ENCODE measurements at places on chromosomes 13 and 19.
A peak's percentile ranks its signal among the peaks of the same experiment; 100 is the strongest.

- DNase-seq = no peak
These were observed 767.6 kb upstream of the SLITRK1 start for GRCh38 chr13:84649853-84650252.

- DNase-seq = no peak
These were observed 13.9 kb upstream of the FBXL3 start for GRCh38 chr13:77040835-77041234.

- no peak for DNase-seq
These were observed 15.1 kb downstream of the SBNO2 start for GRCh38 chr19:1158885-1159448.

DNA sequence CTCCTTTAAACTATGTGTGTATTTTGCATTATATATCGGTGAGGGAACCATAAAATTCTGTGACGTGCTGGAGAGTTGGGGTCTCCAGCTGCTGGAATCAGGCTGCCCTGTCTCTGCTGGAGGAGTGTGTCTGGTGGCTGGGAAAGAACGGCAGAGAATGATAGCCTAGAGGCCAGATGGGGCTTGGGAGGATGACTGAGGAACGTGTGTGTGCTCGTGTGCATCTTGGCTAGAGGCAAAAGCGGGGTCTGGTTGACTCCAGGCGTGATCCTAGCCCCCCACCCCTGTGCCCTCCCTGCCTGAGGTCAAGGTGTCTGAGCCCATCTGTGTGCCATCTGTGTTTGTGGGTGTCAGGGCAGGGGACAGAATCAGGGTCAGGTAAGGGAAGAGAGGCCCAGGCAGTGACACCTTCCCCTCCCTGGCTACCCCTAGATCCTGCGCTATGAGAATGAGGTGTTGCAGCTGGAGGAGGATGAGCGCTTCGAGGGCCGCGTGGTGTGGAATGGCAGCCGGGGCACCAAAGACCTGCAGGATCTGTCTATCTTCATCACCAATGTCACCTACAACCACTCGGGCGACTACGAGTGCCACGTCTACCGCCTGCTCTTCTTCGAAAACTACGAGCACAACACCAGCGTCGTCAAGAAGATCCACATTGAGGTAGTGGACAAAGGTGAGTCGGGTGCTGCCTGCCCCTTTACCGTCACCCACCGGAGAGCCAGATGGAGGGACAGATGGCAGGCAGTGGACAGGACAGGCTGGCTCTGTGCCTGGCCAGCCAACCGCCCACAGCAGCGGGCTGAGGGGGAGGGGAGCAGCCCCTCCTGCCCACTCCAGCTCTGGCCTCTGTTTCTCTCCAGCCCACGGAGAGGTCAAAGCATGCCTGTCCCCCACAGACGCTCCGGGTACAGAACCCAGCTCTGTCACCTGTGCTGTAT lies 3.1 kb downstream of the SCN1B start:
- no peak for DNase-seq

DNA sequence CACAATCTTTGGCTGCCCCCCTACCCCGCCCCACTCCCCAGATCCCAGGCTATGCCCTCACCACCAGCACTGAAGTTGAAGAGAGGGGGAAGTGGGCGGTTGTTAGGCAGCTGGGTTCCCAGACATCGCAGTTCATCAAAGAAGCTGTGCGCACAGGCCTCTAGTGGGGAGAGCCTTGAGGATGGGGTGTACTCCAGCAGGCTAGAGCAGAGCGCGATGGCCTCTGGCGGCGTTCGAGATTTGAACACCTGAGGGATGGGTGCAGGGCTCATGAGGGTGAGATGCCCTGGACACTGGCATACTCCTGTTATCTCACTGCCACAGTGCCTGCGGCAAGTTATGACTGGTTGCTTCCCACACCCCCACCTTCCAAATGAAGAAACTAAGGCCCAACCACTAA lies 10.0 kb downstream of the GSK3A start:
- DNase-seq = no peak

DNA sequence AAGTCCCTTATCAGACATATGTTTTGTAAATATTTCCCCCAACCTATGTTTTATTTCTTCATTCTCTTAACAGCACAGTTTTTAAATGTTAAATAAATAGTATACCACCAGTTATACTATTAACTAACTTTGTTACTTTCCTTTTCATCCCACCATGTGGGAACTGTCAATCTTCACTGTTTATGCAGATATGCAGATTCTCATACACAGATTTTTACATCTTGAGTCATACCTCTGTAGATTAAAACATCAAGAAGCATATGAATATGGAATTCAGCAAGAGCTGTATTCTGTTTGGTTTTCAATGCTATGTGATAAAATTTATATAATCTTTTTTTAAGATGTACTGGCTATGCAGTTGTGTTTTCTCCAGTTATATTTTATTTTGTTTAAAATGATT lies 566.3 kb downstream of the LIG4 start:
- no peak for DNase-seq

- DNase-seq = peak; percentile 58
These were observed 6.4 kb upstream of the IPO5 start for GRCh38 chr13:97946951-97947588.

DNA sequence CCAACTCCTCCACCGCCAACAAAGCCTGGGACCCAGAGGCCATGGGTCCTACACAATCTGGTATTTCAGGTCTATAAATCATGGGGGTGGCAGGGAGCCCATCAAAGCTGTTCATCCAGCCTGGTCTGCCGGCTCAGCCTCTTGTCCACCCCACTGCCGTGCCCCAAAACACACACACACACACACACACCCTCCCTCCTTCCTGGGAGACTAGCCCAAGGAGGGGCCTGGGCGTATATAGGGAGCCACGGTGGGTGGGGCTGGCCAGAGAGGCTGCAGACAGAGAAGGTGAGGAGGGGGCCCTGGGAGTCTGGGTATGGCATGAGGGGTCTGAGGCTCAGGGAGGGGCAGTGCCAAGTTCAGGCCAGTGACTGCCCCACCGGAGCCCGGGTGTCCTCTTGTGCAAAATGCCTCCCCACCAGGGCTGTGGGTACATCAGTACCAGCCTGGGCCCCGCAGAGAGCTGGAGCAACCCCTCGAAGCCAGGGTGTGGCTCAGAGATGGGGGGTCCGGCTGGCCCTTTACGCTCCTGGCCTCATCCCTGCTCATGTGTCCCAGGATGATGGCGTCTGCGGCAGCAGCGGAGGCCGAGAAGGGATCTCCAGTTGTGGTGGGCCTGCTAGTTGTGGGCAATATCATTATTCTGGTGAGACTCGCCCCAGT lies at the start of gene UPK1A:
Gene UPK1A, plus strand, starts transcription at position 267 of the 663 bp plus-strand sequence. Its CDS starts 296 bp downstream, at position 563.
- DNase-seq = no peak

DNA sequence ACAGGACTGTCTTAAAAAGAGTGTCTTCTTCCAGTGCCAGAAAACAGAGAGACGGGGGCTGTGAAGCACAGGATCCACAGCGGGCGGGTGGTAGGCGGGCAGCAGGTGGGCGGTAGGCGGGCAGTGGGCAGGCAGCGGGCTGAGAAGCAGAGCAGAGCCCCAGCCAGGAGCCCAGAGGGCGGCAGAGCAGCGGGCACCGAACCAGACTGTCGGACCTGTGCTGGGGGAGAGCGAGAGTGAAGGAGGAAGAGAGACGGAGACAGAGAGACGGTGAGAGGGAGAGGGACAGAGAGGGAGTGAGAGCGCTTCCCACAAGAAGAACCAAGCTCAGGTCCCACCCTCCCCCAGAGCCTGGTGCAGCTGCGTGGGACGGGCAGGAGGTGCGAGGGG lies 30.3 kb downstream of the RASA3 start:
- no peak for DNase-seq

DNA sequence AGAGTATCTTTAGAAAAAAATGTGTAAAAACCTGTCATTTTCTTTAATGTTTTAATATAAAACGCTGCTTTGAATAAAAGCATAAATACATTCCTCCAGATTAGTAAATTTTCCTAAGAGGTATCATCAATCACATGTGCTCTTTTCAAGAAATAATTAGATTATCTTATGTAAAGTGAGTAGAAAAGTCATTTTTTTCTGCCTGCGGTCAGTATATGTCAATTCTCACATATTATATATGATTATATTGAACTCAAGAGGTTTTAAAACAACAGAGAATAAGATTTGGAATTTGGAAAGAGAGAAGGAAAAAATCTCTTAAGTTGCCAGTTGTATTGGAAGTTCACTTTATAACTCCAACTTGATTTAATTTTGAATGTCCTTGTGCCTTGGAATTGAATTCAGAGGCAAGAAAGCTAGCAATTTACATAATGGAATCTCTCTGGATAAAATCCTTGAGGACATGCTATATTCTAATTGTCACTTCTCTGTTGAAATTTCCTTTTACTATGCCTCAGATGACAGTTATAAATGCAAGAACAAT lies 740.1 kb upstream of the SPRY2 start:
- no peak for DNase-seq

DNA sequence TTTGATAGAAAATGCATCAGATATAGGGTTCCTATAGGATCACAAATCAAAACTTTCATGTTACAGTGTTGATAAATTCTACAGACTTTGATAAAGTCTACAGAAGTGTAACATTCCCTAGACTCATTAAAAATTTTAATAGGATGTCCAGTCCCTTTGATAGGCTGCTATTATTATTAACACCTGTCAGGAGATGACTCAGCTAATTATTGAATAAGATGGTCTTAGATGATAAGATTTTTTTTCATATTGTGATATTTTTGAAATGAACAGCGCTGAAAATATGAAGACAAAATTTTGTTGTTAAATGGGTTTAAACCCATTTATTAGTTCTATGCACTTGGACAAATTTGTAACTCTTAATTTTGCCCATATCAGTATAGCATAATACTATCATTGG lies 356.8 kb upstream of the SLITRK1 start:
- no peak for DNase-seq

DNA sequence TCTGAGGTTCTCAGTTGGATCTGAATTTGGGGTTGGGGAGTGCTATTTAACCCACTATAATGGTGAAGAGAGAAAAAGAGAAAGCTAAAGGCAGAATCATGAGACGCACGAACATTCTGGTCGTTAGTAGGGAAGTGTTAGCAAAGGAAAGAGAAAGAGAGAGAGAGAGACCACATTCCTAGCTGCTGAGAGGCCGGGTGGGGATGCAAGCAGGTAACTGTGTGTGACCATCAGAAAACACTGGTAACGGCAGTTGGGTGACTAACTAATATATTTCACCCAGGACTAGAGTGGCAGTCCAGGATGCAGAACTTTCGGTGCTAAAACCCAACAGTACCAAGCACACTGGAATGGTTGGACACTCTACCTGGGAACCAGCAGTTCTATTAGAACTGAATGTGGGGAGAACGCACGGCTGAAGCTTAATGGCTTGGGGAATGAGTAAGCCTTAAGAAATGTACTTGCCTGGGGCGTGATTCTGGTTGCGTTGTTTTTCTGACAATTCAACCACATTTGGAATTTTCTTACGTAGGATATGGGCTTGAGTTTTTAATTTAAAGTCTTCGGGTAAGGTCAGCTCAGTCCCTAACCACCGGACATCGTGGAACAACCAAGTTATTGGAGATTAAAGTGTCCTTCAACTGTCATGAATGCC lies 130.2 kb downstream of the DNAJC15 start:
- DNase-seq = peak; percentile 12

GRCh38 chr13:111049791-111050538 lies 65.1 kb upstream of the ARHGEF7 start:
- peak; percentile 47 for DNase-seq

DNA sequence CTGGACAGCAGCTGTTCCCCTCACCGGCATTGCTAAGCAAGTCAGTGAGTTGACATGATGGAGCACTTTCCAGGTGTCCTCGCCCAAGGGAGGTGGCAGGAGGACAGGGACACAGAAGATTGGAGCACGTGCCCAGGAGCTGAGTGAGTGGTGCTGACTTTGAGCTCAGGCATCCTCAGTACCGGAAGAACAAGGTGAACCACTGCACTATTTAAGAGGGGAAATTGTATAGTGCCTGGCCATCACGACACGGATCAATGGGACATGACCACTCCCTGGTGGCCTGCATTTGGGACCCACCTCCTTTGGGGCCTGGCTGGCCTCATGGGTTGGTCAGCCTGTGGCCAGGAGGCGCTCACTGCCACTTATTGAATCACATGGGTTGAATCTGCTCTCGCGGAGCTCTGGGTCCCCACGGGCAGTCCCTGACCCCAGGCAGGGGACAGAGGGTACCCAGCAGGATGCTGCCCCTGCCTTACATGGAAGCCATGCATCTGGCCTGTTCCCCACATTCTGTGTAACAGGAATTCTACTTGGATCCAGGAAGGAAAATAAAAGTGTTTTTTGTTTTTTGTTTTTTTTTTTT lies 206.9 kb upstream of the ZNF536 start:
- no peak for DNase-seq

DNA sequence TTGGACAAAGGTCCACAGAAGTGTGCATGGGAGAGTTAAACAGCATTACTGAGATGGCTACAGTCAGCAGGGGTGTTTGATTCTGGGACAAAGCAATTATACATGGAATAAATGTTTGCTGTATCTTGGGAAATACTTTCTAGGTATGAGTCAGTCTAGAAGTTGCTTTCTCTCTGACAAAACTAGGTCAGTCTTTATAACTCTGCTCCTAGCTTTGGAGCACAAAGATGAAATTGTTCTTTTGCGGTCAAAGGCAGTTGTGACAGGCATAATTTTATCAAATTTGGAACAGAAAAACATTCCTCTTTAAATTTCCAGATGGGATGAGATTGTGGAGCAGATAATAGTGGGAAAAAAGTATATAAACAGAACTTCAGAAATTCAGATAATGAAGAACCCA lies 1045.4 kb upstream of the MIR17HG start:
- peak; percentile 30 for DNase-seq

DNA sequence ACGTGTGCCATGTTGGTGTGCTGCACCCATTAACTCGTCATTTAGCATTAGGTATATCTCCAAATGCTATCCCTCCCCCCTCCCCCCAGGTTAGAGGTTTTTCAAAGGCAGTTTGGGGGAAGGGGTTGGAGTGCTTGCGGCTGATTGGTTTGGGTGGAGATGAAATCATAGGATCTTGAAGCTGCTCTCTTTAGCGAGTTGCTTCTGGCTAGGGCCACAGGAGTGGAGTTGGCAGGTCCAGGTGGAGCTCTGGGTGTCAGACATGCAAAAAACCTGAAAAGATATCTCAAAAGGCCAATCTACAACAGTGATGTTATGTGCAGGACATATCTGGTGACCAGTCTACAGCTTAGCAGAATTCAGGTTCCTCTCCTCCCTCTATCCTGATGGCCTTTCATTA lies 32.6 kb upstream of the CXCL17 start:
- DNase-seq = no peak

DNA sequence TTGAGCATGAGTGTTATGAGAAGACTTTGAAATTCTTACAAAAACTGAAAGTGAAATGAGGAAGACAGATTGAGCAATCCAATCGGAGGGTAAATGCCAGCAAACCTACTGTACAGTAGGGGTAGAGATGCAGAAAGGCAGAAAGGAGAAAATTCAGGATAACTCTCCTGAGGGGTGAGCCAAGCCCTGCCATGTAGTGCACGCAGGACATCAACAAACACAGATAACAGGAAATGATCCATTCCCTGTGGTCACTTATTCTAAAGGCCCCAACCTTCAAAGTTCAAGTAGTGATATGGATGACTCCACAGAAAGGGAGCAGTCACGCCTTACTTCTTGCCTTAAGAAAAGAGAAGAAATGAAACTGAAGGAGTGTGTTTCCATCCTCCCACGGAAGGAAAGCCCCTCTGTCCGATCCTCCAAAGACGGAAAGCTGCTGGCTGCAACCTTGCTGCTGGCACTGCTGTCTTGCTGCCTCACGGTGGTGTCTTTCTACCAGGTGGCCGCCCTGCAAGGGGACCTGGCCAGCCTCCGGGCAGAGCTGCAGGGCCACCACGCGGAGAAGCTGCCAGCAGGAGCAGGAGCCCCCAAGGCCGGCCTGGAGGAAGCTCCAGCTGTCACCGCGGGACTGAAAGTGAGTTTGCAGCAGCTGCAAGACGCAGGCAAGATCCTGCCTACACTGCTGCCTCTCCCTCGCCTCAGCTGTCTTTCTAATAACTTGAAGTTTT lies at the start of gene TNFSF13B:
Gene TNFSF13B, plus strand, starts transcription at position 118 of the 728 bp plus-strand sequence. Its CDS starts 178 bp downstream, at position 296.
- peak; percentile 20 for DNase-seq
